ENCODE measurements at places on chromosomes 3 and 15.

GRCh38 chr15:48029642-48030041, 91.1 kb upstream of the SLC24A5 start:
- no peak for DNase-seq

GRCh38 chr3:58296269-58296668, 9.8 kb upstream of the RPP14 start:
- no peak for DNase-seq

DNA sequence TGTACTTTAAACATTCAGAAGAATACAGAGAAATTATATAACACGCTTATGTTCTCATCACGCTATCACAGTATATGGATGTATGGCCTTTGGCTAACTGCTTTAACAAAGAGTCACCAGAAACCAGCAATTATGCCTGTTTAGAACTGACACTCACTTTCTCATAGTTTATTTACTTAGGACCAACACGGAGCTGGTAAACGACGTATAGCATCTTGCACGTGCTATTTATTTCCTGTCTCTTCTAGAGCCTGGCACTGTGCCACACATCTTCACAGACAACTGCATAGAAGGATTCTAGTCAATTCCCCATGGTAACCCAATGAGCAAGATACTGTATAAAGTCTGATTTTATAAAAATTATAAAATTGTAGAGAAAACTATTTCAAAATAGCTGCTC, 43.6 kb downstream of the TBC1D2B start:
- DNase-seq: no peak

DNA sequence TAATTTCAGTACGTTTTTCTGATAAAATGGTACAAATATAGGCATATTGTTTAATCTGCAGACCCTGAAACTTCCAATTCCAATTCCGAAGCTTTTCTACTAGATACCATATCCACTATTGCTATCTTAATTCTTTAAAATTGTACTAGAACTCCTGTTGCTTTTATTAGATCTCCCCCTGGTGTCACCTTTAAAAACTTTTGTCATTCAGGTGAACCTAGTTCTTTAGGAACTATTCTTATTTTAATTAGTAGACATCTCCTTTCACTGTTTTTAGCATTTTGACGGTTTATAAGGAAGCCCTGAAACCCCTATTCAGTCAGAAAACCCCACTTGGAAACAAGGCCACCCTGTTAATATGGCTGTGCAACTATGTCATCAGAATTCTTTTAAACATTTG, 22.3 kb downstream of the C2CD4B start:
- no peak for DNase-seq

DNA sequence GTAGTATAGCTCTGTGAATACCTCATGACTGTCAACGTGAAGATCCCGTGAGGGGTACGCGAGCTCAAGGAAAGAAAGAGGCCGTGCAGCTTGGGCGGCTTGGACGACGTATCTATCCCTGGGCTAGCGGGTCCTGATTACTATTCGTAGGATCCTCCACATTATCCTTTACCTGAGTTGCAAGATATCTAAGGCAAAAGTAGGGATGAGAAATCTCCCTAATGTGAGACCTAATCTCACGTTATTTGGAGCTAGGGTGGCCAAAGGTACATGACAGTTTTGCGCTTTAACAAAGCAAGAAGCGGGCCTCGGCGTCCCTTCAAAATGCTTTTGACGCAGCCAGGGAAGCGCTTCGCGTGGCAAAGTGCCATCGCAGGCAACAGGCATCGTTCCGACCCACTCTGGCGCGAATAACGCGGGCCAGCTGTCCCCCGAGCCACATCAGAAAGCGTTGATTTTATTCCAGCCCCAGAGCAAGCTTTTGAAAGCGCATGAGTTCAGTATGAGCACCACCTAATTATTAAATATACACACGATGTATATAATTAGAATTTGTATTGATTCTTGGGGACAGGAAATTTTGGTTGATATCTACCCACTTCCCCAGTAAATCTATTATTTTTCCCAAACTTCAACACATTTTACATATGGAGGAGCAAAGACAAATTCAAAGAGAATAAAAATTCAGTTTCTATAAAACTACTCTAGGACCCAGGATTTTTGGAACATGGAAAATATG, 2.5 kb upstream of the EOMES start:
- DNase-seq: no peak

DNA sequence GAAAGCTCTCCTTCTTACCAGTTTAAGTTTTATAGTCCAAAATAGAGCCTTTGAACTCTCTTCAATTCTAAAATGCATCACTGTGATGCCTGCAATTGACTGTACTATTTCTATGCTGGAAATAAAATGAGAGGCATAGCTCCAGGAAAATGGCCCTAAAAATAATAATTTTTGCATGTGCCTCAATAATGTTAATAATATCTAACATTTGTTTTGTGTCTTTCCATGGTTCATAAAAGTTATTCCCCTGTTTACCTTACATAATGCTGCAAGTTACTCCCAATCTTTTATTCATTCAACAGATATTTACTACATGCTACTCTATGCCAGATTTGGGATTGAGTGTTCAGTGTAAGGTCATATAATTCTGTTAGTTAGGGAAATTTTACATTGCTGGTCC, 574.0 kb downstream of the RBMS3 start:
- DNase-seq: no peak

- DNase-seq: no peak
These were observed 8.4 kb downstream of the HRH1 start for GRCh38 chr3:11162401-11163345.

- DNase-seq: no peak
These were observed 40.9 kb downstream of the GNB4 start for GRCh38 chr3:179410331-179410730.

GRCh38 chr3:29521293-29521692, 240.4 kb downstream of the RBMS3 start:
- DNase-seq: no peak

GRCh38 chr15:42456971-42457370, 34.0 kb downstream of the ZNF106 start:
- DNase-seq: no peak

- no peak for DNase-seq
These were observed 6.8 kb upstream of the PDCD6IP start for GRCh38 chr3:33791477-33792166.

DNA sequence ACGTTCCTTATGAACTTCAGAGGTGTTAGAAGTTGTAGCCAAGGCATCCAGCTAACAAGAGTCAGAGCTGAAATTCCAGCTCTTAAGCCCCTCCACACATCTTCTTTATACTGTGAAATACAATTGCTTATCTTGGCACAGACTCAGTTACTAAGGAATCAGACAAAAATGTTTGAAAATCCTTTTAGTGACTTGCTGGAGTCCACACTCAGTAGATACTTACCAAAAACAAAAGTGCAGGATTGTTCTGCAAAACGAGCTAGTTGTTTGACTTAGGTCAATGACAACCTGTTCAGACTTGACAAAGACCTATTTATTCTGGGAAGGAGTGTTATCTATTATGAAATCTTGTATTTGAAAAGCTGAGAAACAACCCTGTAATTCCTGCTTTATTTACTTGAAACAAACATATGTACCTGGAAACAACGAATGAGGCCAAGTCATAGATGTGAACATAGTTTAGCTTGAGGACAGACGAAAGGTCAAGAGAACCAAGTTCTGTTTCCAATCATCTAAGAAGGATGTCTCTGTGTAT, 38.5 kb downstream of the B3GNT5 start:
- DNase-seq: no peak

- no peak for DNase-seq
These were observed 102.0 kb upstream of the GADL1 start for GRCh38 chr3:30996467-30996866.
